Stimulated activated CD4-positive, alpha-beta T cell treated with anti-CD3 and anti-CD28 coated beads, TNF-alpha, amount 100 ng/mL, for 1 hour (primary cell): ENCODE measurements at places on chromosomes 7 and 10.

DNA sequence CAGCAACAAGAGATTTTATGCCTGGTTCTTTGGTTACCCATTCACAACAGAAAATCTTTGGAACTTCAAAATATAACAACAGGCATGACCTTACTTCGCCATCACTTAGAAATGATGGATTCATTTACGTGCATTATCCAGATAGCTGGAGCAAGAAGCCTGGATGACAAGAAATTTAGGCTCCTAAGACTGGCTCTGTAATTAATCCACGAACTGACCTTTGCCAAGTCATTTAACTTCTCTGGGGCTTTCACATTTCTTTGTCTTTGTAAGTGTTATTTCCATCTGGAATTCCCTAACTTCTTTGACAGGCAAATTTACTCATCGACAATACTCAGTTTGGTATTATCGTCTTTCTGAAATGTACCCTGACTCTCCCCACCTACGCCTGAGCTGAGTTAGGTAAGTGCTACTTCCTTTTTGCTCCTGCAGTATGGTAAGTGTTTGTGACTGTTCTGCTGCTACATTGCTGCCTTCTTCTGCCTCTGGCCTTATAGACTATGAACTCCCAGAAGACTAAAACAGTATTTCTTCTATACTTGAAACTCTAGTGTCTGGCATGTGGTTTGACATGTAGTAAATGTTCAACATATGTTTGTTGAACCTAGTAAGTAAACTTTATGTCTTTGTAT is 5.5 kb upstream of the MDFIC start:
- DNase-seq, result no peak

DNA sequence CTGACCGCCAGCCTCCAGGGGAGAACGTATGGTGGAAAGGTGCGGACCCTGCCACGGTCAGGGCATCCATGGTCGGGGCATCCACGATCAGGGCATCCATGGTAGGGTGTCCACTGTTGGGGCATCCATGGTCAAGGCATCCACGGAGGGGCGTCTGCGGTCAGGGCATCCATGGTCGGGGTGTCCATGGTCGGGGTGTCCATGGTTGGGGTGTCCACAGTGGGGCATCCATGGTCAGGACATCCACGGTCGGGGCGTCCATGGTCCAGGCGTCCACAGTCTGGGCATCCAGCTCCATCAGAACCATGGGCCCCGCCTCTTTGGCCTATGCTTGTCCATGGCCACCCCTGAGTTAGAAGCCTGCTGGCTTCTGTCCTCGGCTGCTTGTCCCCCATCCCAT is 148.1 kb downstream of the ADARB2 start:
- no peak for DNase-seq

DNA sequence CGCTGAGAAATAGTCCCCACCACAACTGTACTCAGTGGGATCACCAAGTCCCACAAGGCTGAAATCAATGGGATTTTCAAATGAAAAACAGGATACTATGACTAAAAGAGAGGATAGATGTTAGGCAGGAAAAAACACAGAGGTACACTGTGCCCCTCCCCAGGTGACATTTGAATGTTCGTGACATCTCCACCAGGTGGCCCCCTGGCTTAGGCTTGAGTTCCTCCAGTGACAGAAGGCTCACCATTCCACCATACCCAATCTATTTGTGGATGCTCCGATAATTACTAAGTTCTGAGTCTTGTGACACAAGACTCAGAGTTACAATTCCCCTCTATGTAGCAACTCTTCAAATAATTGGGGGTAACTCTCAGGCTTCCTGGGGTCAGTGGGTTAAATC is 77.5 kb upstream of the KCNMA1 start:
- DNase-seq, result no peak

- no peak for DNase-seq
Observed at GRCh38 chr7:98206451-98207330, 4.5 kb upstream of the BHLHA15 start.

- DNase-seq, result no peak
Observed at GRCh38 chr7:131945313-131945911, 389.0 kb upstream of the PODXL start.

DNA sequence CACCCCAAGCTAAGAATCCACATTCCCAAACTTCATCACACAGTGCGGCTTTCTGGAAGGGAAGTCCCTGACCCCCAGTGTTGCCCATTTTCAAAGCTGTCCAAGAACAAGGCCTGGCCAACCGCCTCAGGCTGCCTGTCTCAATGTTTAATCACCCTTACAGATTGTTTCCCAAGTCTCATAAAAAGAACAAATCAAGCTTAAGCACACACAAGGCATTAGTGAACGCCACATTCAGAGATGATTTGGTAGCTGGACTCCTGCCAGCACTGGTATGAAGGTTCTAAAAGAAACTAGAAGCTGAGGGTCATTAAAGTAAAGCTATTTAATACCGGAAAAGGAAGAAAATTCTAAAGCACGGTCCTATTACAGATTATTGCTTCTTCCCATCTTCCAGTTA is 35.6 kb downstream of the C10orf90 start:
- no peak for DNase-seq

- DNase-seq, result no peak
Observed at GRCh38 chr7:47956220-47956619, 8.0 kb upstream of the PKD1L1 start.

DNA sequence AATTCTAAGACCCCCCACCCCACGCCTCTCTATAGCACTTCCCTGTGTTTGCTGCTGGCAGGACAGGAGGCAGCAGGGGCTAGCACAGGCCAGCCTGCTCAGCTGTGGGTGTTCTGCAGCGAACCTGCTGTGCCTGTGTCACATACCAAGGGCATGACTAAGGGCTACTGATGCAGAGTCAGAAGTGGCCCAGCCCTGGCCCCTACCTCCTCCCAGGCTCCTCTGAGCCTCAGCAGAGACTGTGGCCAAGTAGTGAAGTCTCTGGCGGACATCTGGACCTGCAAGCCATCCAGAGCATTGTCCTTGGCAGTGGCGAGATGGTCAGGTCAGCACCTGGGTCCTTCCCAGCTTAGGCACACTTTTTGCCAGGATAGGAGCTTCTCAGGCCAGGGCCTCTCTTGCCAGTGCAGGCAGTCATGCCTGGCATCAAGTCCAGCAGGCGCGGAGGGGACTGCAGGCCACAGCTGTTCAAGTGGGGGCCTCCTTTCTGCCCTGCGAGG is 116.3 kb upstream of the RET start:
- no peak for DNase-seq

DNA sequence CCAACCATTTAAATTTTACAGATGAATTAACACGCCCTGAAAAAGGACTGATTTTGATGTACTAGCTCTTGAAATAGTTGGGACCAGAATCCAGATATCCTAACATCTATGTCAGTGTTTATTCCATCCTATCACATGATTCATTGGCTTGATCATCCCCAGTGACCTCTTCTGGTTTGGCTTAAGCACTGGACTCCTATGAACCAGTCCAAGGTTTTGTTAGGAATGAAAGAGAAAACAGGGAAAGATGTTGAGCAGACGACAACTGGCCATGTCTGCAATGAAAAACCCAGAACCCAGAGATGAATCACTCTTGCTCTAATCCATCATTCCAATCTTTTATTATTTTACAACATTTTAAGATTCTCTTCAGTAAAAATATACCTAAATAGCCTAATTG is 1080.9 kb downstream of the SORCS1 start:
- DNase-seq, result no peak

DNA sequence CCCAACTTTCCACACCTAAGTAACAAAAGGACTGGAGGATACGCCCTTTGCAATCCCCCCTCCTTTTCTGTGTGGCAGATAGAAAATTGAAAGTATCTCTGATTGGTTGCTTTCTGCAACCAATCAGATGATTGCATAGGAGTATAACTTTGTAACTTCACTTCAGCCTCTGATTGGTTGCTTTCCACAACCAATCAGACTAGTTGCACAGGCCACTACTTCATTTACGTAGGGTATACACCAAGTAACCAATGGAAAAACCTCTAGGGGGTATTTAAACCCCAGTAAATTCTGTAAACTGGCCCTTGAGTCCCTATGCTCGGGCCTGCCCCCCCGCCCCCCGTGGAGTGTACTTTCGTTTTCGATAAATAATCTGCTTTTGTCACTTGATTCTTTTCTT is 1080.4 kb downstream of the CNTNAP2 start:
- no peak for DNase-seq

DNA sequence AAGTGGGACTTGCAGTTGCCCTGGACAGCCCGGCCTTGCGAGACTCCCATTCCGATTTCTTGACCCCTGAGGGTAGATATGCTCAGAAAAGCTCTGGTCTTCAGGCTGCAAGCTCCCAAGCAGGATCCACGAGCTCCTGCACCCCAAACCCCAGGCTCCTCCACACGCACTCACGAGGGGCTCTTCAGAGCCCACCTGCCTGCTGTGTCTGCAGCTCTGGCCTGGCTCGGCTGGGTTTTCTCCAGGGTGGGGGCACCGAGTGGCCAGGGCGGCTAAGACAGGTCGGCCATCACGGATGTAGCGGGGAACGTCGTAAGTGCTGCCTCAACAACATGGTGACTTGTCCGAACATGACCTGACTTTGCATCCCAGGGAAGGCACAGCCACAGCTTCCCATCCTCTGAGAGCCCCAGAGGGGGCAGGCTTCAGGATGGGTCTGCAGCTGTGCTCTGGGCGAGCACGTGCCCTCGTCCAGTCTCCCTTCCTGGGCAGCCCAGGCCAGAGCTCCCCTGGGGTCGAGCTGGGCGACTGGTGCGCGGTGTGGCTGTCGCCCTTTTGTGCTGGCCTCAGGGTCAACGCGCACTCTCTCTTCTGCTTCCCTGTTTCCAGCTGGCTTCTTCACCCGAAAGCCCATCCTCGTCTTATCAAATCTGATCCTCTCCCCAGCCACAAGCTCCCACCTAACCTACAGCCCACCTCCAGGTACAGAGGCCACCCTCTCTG is 415.3 kb downstream of the DNAJB6 start:
- no peak for DNase-seq

DNA sequence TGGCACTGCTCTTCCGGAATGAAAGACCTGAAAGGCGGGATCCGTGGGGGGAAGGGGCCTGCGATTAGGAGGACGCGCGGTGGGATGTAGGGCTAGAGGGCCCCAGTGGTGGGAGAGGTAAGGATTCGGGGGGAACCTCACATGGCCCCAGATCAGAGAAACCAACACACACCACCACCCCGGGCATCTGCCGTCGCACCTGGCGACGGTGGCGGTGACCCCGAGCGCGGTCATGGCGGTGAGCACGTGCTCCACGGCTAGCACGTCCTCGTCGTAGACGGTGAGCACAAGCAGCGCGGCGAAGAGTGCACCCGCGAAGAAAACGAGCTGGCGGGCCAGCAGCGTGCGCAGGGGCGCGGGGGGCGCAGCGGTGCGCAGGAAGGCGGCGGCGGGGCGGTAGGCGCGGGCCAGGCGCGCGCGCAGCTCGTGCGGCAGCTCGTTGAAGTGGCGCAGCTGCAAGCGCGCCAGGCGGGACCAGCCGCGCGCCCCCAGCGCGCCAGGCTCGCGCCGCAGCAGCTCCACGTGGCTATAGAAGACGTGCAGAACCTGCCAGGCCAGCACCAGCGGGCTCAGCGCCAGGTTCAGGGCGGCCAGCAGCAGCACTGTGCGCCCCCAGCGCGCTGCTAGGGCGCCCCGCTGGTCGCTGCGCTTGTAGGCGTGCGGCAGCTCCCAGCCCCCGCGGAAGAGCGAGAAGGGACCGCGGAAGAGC is 5.7 kb downstream of the ATG9B start:
- DNase-seq, result no peak

DNA sequence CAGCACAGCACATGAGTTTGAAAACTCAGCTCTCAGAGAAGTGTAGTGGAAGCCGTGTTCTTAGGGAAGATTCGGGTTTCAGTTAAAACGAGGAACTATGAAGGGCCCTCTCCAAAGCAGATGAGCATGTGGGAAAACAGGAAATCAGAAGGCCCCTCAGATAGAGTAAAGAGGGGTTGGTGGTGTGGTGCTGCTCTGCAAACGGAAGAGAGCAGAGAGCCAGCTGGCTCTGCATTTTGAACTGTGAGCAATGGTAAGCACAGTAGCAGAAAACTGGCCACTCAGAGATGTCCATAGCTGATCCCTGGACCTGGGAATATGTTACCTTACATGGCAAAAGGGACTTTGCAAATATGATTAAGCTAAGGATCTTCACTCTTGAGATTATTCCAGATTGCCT is 27.9 kb upstream of the CUL1 start:
- no peak for DNase-seq

DNA sequence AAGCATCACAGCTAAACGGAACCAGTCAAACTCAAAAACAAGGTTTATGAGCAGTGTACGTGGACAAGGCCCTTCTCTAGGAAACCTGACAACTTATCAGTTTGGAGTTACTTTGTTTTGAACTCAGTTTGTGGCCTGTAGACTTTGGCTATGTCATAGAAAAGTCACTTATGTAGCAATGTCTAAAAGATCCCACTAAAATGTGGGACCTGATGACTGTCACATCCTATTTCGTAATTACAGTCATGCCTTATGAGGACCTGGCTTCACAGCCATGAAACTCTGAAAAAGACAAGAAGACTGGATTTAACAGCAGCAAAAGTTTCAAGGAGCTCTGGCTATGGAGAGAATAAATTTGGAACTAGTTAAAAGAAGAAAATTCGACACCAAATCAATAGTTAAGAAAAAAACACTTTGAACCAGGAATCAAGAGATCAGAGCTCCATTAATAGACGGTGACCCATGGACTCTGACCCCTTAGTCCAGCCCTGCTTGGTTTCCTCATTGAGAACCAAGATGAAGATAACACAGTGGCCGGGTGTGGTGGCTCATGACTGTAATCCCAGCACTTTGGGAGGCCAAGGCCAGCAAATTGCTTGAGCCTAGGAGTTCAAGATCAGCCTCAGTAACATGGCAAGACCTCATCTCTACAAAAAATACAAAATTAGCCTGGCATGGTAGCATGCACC is 204.3 kb downstream of the SFMBT2 start:
- no peak for DNase-seq

DNA sequence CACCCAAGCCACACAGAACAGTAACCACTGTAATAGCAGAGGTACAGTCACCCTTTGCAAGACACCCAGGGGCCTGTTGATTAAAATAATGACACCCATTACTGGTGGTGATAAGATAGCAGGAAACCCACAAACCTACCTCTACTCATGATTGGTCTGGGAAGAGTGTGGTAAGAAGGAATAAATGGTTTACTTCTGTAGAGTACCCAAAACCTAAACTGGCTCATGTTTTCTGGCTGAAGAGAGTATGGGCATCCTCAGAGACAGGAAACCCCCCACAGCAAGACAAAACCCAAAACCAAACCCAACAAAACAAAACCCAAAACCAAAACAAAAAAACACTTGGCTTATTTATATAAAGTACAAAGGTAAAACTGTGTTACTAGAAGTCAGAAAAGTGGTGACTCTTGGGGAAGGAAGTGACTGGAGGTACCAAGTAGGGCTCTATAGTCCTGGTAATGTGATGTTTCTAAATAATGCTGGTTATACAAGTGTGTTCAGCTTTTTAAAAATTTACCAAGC is 15.5 kb upstream of the DNAJB12 start:
- no peak for DNase-seq

DNA sequence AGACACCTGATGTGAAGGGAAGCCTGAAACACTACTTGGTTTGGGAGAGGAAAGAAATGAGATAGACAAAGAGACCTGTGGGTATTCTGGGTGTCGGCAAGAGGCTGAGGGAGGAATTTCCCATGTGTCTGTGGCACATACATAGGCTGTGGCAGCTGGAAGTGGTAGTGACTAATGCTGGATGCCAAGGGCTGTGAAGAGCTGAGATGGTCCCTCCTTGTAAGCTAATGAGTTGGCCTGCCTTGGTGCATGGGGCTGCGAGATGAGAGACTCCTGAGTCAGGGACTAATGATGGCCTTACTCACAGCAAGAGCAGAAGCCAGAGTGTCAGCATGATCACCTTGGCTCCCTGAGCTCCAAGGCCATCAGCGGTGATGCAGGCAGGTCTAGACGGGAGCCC is 119.0 kb upstream of the EEPD1 start:
- DNase-seq, result no peak
